SW480 (cell line): ENCODE measurements at places on chromosomes 16 and 17.
A peak's percentile ranks its signal among the peaks of the same experiment; 100 is the strongest.

- no peak for DNase-seq
Observed at GRCh38 chr17:58277802-58278595, 2.7 kb downstream of the MPO start.

GRCh38 chr17:78249074-78249817 is 17.8 kb downstream of the TMEM235 start:
- no peak for DNase-seq

DNA sequence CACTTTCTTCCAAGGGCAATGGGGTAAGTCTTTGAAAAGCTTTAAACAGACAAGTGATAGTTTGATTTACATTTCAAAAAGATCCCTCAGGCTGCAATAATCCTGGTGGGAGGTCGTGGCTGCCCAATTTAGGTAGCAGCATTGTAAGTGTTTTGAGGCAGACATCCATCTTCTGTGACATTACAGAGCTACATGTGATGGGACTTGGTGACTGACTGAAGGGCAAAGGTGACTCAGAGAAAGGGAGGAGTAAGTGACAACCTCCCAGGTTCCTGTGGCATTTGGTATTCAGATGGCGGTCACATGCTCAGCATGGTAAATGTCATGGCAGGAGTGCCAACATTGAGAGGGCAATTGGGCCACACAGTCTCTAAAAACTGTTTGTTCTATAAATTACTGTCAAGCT is 26.5 kb downstream of the STAT3 start:
- DNase-seq, result peak; percentile 67

DNA sequence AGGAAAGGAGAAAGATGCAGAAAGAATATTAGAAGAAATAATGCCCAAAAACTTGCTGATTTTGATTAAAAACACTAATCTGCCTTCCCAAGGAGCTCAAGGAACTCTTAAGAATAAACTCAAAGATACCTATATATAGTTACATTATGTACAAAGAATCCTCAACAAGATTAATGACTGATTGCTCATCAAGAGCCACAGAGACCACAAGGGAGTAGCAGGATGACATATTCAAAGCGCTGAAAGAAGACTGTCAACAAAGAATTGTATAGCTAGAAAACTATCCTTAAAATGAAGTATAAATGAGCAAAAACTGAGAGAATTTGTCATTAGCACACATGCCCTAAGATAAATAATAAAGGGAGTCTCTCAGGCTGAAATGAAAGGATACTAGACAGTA is 6.2 kb downstream of the LPCAT2 start:
- no peak for DNase-seq

DNA sequence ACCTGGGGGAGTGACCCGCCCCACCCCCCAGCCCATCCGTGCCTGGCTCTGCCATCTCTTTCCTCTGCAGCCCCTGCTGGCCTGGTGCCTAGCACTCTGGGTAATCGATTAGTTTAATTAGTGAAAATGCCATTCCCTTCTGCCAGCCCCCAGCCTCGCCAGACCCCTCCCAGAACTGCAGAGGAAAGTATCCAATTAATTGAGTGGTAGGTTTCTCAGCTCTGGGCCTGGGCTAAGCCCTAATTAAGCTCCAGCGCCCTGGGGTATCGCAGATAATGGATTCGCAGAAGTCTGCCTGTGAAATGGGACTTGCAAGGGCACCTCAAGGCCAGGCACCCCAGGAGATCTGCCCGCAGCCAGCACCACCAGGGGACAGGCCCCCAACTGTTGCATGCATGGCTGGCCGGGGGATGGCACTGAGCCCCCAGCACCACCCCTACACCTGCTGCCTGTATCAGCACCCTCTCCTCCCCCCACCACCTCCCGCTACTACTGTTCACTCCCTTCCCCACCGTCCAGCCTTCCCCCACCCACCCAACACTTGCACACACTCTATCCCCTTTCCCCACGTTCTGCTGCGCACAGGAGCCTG is 19.7 kb upstream of the SPPL2C start:
- DNase-seq, result no peak
